ENCODE measurements at places on chromosomes 12 and 14.

GRCh38 chr12:10571141-10571540 is 42.3 kb downstream of the MAGOHB start:
- DNase-seq = no peak

GRCh38 chr12:129750421-129750820 is 153.4 kb downstream of the TMEM132D start:
- no peak for DNase-seq

DNA sequence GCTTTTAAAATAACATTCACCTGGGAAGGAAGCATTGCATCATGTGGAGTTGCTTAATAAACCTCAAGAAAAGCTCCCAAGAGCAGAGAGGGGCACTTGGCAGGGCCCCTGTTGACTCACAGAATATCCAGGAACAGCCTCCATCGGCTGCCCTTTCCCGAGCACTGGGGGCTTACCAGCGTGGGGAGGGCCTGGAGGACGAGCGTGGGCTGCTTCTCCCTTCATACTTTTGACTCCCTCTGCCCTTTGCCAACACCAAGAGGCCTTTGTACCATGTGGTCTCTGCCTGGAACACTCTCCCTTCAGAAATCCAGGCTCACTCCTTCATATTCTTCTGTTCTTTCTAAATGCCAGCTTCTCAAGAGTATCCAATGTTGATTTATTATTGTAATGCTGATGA is 492.1 kb upstream of the TMEM132C start:
- no peak for DNase-seq

- peak; percentile 78 for DNase-seq
These were observed 65.1 kb downstream of the PCNX1 start for GRCh38 chr14:70972107-70972976.

DNA sequence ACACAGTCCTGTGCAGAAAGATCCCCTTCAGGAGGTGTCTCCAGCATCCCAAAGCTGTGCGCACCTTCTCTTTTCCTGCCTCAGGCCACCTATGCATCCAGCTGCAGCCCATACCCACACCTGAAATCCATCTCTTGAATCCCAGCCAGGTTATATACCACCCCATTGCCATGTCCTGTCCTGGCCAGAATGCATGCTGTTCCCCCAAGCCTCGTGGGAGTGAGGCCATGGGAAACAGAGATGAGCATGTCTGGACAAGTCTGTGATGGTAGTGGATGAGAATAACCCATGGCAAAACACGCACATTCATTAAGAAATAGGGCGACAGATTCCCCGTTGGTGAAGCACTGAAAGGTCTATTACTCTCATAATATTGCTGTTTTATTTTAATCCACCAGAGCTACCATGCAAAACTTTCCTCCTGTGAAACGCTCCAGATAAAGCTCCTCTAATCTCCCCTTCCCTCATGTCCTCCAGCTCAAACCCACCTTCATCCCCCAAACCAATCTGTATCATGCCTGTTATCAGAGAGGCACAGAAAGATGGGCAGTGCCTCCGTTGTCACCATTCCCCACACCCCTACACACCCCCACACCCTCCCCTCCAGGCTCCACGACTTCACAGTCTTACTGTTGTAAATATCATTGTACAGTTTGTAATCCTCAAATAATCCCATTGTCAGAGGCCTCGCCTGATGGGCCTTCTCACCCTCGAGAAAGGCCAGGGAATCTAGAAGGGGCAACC is 97.5 kb upstream of the FKBP4 start:
- DNase-seq = no peak

- DNase-seq = no peak
These were observed 37.3 kb upstream of the TBPL2 start for GRCh38 chr14:55477680-55478079.

- peak; percentile 62 for DNase-seq
These were observed 4.2 kb upstream of the BAZ2A start for GRCh38 chr12:56634242-56634836.

DNA sequence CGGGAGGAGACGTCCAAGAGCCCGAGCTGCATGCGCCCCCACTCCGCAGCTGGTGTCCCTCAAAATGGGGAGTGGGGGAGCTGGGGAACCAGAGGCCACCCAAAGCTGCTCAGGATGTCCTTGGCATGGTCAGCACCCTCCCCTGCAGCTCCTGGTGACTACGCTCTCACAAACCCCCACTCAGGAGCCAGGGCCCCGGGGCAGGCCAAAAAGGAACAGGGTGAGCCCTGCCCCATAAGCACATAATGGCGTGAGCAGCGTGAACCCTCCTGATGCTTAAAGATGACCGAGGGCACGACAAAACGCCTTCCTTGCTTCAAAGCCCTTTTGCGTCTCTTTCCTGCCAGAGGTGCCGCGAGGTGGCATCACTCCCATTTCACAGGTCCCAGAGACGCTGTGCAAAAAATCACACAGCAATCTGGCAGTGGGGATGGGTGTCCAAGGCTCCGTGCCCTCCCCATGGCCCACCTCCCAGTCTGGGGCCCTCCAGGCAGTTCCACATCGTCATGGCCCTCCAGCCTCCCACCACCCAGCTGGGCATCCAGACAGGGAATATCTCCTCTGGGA is 13.5 kb downstream of the NCOR2 start:
- DNase-seq = no peak

DNA sequence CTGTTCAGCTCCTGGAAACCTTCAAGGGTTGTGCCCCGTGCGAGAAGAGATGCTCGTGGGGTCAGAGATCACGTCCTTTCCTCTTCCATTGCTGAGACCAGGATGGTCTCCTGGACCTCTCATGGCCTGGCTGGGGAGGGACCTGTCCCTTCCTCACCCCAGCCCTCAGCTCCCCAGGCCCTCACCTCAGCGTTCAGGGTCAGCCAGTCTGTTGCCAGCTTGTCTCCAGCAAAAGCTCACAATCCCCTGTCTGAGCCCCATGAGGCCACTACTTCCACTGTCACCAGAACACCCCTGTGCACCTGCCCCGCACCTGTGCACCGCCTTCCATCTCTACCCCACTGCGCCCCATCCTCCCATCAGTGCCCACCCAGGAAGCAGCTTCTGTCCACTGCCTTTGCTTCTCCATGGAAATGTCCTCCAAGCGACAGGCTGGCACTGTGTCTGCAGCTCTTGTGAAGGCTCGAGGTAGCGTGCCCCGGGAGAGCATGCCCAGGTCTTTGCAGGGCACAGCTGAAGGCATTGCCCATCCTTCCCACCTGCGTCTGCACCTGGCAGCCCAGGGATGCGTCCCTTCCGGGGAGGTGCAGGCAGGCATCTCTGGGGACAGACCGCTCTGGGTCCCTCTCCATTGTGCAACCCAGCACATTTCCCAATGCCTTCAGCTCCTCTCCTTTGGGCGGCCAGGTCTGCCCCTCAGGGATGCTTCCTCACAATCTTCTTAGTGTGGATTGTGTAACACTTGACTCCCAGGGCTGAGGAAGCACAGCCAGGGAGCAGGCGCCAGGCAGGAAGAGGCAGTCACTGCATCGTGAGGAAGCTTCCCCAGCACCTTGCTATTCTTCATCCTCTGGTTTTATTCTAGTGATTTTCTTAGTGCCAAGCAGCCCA is 179.6 kb downstream of the ADGRD1 start:
- DNase-seq = no peak

GRCh38 chr14:79578470-79578869 is 632.8 kb downstream of the DIO2 start:
- no peak for DNase-seq

GRCh38 chr12:112847708-112848337 is 56.3 kb downstream of the RPH3A start:
- no peak for DNase-seq

DNA sequence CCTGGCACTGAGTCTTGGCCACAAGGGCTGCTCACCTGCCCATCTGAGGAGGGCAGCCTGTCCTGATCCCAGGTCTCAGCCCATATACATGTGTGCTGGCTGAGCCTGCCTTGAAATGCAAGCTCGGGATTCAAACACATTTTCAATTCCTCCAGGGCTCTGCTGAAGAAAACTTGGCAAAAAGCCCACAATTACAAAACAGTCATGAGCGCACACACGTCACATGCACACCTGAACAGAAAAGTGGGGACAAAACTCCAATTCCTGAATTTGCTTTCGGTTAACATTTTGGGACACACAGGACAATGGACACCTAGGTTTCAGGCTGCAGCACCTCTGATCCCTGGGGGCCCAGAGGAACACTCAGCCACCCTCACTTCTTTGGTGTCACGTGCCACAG is 113.9 kb downstream of the RBM19 start:
- no peak for DNase-seq

- no peak for DNase-seq
These were observed at the start of gene GPR65 for GRCh38 chr14:88005050-88005481. Gene GPR65 (plus strand): TSS chr14:88005135. CDS start chr14:88010848, 5,713 bp downstream.

DNA sequence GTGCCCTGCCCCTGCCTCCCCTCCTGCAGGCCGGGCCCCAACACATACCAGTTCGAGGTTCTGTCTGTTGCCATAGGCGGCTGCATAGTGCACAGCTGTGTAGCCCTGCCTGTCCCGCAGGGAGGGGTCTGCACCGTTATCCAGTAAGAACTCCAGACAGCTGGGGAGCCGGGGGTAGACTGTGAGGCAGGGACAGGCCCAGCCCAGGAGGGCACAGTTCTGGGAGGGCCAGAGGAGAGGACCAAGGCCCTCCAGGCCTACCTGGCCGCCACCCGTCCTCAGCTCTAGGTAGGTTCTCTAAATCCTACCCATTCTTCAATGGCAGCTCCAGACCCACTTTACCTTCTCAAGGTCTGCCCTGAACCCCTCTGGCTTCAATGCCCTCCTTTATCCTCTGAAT is 9.5 kb downstream of the ANKRD52 start:
- DNase-seq = peak; percentile 3

GRCh38 chr12:32988982-32989381 is 92.4 kb upstream of the PKP2 start:
- no peak for DNase-seq

- no peak for DNase-seq
These were observed 141.0 kb downstream of the SLC15A4 start for GRCh38 chr12:128682548-128683275.

DNA sequence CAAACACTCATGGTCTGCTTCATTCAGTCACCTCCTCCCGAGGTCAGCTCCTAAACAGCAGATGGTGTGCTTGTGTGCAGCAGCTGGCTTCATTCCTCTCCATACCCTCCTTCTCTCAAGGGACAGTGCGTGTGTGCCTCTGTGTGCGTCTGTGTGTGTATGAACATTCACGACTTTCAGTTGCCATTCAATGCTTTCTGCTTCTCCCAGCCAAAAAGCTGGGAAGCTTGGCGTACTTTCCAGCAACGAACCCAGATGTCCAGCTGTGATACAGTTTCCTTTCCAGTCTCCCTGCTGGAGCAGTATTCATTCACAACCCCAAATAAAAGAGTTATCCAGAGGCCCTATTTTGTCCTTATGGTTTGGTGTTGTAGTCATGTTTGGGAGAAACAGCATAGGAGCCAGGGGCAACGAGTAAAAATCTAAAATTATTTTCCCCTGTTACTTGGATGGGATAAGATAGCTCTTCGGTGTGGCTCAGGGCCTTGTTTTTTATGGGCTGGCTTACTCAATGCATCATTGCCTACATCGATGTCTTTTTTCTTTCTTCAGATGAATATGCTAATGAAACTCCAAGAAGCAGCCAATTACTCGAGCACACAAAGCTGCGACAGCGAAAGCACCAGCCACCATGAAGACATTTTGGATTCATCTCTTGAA is 379.3 kb downstream of the NAV3 start:
- peak; percentile 58 for DNase-seq

DNA sequence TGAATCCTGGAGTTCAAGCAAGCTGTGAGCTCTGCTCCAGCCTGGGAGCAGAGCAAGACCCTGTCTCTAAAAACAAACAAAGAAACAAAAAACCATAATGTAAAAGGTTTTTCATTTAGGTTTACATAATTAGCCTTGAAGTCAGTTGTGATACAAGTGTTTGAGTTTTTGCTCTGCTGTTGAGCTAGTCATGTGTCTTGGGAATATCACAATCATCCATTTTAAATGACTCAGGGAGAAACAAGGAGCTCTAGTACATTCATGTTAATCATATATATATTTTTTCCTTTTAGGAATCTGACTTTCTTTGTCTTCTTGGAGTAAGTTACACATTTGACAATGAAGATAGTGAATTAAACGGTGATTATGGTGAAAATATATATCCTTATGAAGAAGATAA is 12.9 kb downstream of the MIA2 start:
- no peak for DNase-seq

DNA sequence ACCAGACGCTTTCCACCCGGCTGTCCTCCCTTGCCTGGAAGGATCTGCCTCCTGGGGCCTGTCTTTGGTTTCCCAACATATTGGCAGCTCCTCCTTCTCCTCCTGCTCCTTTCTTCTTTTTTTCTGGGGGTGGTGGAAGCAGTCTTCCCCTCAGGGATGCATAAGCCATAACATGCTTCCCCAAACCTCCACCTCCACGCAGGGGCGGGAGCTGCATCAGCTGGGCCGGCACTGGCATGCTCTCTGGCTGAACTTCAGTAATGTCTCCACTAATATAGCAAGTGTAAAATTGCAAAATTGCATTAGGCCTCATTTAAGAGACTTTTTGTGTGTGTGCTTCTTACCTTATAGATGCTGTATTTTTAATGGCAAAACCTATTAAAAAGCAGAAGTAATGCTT is 58.6 kb downstream of the GLT1D1 start:
- no peak for DNase-seq

DNA sequence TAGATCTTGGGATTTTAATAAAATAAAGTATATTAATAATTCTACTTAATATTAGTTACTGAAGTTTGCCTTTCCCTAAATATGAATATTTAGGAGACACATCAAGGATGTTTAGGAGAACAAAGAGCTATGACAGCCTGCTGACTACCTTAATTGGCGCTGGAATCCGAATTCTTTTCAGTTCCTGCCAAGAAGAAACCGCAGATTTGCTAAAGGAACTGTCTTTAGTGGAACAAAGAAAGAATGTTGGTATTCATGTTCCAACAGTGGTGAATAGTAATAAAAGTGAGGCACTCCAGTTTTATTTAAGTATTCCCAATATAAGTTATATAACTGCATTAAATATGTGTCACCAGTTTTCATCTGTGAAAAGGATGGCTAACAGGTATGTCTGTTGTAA is 54.5 kb downstream of the MIS18BP1 start:
- no peak for DNase-seq

DNA sequence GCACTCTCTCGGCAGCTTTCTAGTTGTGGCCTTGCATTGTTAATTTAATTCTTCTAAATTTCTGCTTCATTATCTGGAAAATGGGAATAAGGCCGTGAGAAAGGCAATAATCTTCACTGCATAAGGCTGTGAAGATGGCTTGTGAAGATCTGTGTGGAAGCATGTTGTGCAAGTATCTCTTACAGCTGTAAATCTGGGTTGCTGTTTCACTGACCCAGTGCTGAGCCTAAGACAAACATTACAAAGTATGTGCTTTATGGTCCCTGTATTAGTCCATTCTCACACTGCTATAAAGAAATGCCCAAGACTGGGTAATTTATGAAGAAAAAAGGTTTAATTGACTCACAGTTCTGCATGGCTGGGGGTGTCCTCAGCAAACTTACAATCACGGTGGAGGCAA is 101.0 kb upstream of the PTPRR start:
- no peak for DNase-seq

- no peak for DNase-seq
These were observed 195.8 kb upstream of the PZP start for GRCh38 chr12:9404031-9404430.

- no peak for DNase-seq
These were observed 39.5 kb downstream of the CLIP1 start for GRCh38 chr12:122382919-122383350.

GRCh38 chr14:53714495-53715192 is 242.0 kb downstream of the BMP4 start:
- DNase-seq = no peak
